Temporal lobe (tissue), 4 donors: ENCODE measurements at places on chromosomes 2 and 18. TPM values are rescaled to one million over a fixed set of nuclear protein-coding genes. Genes with fewer than 3 reads are reported as not detected.

Gene TRABD2A
- total RNA-seq, result under 0.01 TPM

Gene PIGN
- total RNA-seq, result 30.5 TPM

Gene GALR1
- total RNA-seq, result under 0.01 TPM

Gene FAM228A
- total RNA-seq, result 3.7 TPM
